ENCODE measurements at places on chromosomes 12 and 14.
A peak's percentile ranks its signal among the peaks of the same experiment; 100 is the strongest.

GRCh38 chr14:67883717-67884116 lies 64.1 kb downstream of the RAD51B start:
- DNase-seq: no peak

GRCh38 chr14:56057767-56058166 lies 60.4 kb upstream of the PELI2 start:
- no peak for DNase-seq

- DNase-seq: no peak
Observed at GRCh38 chr14:106024983-106025604, 498.7 kb downstream of the TMEM121 start.

DNA sequence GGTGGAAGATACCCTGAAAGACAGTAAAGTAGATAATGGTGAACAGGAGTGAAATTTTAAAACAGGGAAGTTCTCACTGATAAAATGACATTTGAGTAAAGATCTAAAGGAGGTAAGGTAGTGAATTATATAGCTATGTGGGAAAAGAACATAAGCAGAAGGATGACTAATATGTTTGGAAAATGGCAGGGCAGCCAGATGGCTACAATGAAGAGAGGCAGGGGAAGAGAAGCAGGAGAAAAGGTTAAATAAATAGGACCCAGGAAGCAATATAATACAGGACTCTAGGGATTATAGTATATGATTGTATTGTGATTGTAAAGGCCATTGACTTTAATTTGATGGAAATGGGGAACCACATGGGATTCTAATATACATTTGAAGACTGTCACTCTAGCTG lies 33.0 kb downstream of the SCFD1 start:
- no peak for DNase-seq

DNA sequence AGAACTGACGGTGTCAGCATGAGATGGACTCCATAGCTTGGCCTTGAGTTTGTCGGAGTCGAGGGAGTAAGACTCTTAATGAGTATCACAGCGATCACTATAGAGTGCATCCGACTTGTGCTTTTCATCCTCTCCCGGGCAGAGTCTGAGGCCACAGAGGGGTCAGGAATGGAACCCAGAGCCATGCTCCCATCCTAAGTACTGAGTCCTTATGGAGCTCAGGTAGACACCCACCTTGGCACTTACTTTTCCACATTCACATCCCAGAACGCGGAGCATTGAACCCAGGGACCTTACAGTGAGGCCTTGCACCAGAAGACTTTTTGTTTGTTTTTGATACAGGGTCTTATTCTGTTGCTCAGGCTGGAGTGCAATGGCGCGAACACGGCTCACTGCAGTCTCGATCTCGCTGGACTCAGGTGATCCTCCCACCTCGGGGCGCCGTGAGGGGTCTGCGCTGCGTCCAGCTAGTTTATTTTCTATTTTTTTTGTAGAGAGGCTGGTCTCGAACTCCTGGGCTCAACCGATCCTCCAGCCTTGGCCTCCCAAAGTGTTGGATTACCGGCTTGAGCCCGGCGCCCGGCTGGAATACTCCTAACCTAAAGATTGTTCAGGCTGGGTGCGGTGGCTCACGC lies 719 bp upstream of the SRSF9 start:
- no peak for DNase-seq

DNA sequence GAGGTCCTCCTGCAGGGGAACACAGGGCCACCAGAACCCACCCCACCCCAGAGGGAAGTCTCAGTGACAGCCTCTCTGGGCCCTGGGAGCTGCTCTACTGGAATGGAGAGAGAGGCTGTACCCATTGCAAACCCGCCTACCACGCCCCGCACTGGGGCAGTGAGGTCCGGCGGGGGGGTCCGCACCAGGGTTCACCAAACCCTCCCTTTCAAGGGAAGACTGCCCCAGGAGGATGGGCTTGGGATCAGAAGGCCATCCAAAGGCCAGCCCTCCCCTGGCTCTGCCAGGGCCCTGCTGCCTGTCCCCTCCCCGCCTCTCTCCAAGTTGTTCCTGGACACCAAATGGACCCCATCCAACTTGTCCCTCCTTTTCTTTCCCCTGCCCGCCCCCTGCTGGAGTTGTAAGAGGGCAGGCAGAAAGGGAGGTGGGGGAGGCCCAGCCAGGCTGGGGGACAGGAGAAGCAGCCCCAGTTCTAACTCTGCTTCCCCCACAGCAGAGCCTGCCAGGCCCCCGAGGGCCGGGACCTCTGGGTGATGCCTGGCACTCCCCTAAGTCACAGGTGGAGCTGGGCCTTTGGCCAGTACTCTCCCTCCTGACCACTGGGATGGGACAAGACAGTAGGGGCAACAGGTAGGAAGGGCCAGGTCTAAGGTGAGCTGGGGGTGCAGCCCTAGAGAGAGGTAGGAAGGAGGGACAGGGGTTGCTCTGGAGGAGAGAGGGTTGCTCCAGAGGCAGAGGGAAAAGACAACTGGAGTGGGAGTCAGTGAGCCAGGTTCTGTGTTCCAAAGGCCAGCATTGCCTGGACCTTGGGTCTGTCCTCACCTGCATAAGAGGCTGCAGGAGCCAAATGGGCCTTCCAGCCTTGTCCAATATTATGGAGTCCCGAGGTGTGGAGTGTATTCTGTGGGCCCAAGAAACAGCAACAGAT lies 3.2 kb upstream of the DIO3 start:
- peak; percentile 53 for DNase-seq

GRCh38 chr12:64566122-64566521 lies 44.2 kb upstream of the RASSF3 start:
- DNase-seq: no peak

GRCh38 chr12:28443337-28443736 lies 253.1 kb downstream of the CCDC91 start:
- no peak for DNase-seq

DNA sequence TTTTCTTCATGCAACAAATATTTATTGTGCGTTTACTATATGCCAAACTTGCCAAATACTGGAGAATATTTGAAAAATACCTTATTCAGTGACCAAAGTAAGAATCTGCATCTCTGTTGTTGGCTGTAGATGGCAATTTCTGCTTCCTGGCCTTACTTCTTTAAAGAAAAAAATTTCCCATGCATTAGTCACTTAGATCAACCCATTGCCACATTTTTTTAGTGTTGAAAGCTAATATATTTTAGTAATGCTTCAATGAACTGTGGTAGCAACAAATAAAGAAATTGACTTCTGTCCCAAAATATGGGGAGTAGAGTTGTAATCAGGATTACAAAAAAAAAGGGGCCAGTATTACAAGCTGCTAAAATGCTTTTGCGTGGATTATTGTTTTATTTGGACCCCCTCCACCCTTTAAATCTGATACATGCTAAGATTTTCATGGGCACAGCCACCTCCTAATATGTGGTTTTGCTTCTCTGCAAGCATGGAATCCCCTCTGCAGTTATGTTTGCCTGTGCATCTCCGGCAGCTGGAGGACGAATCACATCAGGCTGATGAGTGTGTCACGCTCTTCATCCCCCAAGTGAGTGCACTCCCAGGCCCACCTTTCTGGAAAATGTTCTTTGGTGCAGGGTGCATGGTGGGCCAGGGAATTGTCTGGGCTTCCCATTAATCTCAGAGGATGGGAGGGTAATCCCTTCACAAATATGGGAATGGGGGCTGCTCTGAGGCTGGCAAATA lies 38.1 kb upstream of the PTCSC3 start:
- no peak for DNase-seq

DNA sequence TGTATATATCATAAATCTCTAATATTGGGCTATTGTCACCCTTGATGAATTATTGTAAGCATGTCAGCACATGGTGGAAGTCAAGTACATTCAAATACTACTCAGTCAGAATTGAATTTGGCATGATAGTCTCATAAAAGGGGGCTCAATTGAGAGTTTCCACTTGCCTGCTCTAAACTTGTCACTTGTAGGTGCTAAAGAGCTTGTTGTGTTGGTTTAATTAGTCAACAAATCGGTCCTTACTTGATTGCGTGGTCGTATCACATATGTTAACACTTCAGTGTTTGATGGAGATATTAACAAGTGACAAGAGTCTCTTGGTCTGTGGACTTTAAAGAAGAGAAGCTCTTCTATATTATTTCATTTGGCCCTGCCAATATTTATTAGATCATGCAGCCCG lies 81.1 kb downstream of the NKX2-1 start:
- no peak for DNase-seq

DNA sequence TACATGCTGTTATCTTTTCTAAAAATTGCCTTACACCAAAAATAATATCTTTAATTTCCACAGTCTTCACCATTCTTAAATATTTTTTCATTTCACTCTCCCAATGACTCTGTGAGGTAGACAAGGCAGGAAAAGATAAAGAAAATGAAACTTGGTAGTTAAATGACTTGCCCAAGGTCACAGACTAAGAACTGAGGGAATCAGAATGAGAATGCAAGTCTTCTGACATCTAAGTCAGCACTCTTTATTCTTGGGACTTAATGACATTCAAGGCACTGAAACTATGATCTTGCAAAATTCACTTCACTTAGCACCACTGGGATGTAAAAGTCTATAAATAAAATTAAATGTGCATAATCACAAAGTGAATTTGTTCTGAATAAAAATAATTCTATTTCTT lies 104.5 kb downstream of the SLC2A13 start:
- DNase-seq: no peak

- DNase-seq: peak; percentile 36
Observed at GRCh38 chr14:73717266-73717665, 3.1 kb upstream of the PNMA1 start.

DNA sequence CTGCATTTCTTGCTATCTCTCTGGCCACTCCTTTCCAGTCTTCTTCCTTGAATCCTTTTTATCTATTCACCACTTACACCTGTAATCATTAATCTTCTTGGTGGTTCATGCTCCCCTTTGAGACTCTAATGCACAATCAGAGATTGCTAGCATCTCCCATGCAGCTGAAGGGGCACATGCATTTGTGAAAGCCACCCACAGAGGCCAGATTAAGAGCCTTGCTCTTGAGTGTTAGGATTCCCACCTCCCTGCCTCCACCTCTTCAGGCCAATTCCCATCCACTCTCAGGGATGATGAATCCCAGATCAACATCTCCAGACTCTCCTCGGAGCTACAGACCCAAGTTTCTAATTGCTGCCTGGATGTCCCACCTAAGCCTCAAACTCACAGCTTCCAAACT lies 19.4 kb upstream of the KRT18 start:
- DNase-seq: no peak

DNA sequence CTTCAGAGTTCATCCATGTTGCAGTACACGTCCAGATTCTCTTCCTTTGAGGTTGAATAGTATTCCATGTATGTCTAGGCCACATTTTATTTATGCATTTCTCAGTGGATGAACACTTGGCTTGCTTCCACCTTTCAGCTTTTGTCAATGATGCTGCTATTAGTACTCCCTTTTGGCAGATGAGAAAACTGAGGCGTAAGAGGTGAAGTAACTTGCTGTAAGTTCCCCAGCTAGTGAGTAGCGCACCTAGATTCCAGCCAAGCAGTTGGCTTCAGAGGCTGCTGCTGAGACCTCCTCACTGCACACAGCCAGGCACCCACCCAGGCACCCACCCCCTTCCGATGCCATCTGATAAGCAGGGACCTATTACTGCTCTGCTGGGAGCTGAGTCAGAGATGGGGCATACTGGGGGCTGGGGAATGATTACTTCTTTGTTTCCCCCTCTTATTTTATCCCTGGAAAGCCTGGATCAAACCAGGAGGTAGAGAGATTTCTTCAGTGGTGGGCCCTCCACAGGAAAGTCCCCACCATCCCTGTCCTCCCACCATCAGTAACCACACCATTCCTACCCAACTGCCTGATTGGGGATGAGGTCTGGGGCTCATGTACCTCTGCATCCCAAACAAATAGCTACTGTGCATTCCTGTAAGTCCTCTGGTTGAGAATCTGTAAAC lies 234.6 kb downstream of the PCNX1 start:
- no peak for DNase-seq

GRCh38 chr14:36097356-36097755 lies 79.2 kb downstream of the PTCSC3 start:
- no peak for DNase-seq

GRCh38 chr14:27050208-27050607 lies 452.4 kb upstream of the NOVA1 start:
- no peak for DNase-seq

- no peak for DNase-seq
Observed at GRCh38 chr12:10025236-10025635, 5.2 kb upstream of the CLEC9A start.

- DNase-seq: no peak
Observed at GRCh38 chr12:16602412-16602811, 3.5 kb downstream of the LMO3 start.

DNA sequence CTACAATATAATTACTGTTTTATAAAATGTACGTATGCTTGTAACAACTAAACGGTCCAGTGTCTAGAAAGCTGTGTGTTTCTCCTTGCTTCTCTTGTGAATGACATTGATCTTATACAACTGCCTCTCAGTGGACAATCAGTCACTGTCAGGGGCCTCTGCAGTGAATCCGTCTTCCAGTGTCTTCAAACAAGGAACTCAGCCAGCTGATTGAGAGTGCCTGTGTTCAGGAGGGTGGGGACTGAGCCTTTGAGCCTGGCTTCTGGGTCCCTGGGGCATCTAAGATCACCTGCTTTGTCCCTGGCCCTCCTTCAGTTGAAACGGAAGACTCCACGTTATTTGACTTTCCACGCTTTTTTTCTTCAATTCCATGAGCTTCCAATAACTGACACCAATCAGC lies 133.1 kb upstream of the SFSWAP start:
- DNase-seq: no peak

DNA sequence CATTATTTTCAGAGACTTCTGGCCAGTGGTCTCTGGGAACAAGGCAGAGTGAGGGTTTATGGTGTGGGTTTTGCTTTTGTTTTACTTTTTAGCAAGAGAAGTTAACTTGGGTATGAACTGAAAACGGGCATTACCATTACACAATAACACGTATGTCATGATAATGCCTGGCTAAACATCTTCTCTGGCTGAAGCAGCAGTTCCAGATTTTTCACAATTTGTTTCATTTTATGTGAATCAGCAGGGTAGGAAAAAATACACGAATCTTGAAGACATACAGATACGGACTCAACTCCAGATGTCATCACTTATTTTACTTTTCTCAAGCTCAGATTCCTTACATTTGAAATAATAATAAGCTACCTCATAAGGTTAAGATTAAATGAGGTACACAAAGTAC lies 2.5 kb upstream of the PCNX4 start:
- DNase-seq: no peak

DNA sequence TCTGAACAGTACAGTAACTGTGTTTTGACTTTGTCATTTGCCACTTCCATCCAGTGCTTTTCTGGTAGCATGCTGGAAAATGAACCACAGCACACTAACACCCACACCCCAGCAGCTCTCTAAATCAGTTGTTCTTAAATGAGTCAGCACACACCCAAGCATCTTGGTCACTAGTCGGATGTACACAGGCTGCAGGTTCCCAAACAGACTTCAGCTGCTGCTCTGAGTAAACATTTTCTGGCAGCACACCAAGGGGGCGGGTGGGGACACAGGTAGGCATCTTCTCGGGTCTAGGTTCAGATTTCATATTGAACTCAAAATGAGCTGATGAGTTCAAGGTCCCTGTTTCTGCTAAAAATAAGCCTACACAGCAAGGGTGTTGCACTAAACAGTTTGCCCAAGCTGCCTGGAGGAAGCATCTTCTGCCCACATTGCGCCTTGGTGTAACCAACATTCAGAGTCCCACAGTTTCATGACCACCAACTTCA lies 39.8 kb downstream of the IFNG start:
- DNase-seq: no peak

- no peak for DNase-seq
Observed at GRCh38 chr12:114000861-114001260, 34.7 kb upstream of the RBM19 start.

All from right hindlimb (tissue), 1 donor.